ENCODE measurements at places on chromosomes 13 and 19. TPM values are rescaled to one million over a fixed set of nuclear protein-coding genes. Genes with fewer than 3 reads are reported as not detected.

DNA sequence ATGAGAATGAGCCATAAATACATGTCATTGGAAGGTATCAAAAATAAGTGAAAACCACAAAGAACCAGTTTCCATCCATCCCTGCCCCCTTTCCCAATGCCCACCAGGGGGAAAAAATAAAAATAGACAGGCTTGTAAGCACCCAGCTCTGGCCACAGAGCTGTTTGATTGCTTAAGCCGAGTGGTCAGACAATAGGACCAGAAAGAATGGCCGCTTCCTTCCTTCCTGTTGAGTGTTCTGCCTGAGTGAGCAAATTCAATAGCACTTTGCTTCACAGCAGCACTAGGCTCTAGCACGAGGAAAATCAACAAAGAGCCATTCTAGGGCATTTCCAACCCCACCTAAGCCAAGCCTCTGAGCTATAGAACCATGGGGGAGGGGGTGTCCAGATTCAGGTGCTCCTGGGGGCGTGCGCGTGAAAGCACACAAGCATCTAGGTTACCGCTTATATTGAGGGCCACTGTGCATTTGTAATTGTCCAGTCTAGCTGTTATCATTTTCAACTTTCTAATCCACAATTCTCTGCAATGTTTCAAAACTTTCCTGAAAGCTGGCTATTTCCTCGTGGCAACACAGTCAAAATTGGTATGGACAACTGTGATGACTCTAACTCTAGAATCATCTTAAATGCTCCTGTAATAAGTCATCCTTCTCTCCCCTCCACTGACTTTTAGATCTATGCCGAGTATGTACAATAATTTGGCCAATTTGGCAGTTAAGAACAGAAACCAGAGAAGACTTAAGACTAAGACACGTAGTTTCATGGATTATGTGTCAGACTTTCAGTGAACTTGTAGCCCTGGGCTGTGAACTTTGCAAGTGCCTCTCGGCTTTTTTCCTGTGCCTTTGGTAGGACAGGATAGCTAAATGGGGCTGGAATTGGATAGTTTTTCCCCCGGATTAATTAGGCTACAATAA, 64.3 kb downstream of the SPRY2 start:
- DNase-seq: peak; percentile 71

- DNase-seq: peak; percentile 15
Observed at GRCh38 chr19:12090807-12091206, 26.3 kb downstream of the ZNF844 start.

DNA sequence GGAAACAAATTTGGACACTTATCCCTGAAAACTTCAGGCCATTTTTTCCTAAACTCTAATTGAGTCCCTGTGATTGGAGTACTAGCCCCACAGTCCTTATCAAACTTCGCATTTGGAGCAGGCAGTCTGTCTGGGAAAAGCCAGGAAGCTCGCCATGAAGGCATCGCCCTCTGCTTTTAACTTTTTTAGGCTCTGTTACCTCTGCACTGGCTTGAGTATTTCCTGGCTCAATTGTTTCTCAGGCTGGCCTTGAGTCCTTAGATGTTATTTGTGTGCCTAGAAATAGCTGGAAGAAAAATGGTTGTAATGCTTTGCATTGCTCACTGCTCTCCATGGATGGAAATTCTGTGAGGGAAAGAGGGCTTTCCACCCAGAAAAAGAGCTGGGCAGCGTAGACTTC, 24.2 kb downstream of the ACTN4 start:
- DNase-seq: no peak

- DNase-seq: no peak
Observed at GRCh38 chr19:47676811-47677210, 36.4 kb upstream of the EHD2 start.

DNA sequence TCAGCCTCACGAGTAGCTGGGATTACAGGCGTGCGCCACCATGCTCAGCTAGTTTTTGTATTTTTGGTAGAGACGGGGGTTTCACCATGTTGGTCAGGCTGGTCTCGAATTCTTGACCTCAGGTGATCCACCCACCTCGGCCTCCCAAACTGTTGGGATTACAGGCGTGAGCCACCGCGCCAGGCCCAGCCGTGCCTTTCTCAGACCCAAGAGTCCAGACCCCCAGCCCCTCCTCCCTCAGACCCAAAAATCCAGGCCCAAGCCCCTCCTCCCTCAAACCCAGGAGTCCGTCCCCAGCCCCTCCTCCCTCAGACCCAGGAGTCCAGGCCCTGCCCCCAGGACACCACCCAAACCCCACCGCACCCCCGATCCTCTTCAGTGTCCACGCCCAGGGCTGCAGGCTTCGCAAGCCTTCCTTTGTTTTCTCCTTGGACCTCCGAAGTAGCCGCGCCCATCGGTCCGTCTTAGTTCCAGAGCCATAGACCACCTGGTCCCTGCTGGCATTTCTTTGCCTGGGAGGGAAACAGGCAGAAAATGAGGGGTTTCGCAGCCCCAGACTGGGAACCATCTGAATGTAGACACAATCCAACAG, 3.7 kb downstream of the TMC4 start:
- no peak for DNase-seq

DNA sequence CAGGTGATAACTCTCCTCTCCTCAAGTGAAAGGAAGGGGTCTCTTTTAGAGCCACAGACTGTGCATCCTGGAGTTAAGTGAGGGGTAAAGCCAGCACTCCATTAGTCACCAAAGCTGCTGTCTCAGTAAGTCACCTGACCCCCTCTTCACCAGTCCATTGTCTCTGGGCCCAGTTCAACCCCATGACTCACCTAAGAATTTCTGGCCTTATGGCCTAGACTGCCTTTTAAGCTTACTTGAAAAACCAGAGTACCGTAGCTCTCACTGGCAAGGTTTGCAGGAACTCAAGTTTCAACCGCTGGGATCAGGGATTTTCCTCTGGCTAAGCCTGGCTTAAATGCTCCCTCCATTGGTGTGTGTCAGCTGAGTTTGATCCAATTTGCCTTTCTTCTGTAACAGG, 23.4 kb upstream of the EID2 start:
- DNase-seq: peak; percentile 55

- no peak for DNase-seq
Observed at GRCh38 chr19:47105874-47106273, 7.7 kb downstream of the ZC3H4 start.

DNA sequence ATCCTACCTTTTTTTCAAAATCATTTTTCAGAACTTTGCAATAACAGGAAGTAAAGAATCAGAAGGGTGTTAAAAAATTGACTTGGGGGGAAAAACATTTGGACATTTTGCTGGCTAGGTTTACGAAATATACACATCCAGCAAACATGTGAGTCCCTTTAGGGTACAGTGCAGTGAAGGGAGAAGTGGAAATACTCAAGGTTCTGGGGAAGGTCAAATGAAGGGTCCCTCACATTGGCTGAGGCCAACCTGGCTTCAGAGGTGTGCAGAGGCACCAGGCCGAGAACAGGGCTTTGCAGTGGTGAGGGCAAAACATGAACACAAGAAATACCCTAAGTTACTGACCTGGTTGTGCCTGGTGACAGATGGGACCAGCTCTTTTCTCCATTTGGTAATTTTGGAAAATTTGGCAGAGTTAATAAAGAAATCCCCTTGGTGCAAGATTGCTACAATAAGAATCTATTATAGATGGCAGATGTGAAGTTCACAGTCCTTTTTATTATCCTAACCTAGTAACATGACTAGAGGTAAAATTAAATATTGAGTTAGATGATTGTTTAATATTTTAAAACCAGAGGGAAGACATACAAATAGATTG, 1.5 kb upstream of the UPF3A start:
- no peak for DNase-seq

DNA sequence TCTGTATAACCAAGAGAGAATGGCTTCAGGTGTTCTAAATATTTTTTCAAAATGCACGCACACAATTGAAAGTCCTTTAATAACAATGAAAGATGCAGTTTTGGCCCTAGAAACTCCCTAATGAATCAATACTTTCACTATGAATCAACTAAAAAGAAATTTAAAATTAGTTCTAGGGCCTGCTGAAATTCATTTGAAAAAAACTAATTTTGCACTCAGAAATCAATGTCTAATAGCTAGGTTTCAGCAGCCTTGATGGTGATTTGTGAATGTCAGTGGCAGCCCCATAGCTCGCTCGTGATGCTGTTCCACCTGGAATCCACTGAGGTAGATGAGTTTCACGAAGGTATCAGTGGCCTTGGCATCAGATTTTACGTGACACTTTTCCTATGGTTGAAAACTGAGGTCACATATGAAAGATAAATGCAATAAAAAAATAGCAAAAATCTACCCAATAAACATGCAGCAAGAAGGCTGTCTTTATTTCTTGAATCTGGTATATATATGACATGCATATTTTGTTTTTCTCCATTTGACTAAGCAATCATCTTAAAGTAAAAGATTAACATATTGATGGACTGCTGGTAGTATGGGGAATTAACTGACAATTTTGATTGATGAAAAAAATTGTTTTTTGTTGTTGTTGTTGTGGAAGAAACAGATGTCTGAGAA, 141.0 kb downstream of the AKAP11 start:
- no peak for DNase-seq

GRCh38 chr13:38346764-38347163, 2.9 kb upstream of the UFM1 start:
- no peak for DNase-seq

DNA sequence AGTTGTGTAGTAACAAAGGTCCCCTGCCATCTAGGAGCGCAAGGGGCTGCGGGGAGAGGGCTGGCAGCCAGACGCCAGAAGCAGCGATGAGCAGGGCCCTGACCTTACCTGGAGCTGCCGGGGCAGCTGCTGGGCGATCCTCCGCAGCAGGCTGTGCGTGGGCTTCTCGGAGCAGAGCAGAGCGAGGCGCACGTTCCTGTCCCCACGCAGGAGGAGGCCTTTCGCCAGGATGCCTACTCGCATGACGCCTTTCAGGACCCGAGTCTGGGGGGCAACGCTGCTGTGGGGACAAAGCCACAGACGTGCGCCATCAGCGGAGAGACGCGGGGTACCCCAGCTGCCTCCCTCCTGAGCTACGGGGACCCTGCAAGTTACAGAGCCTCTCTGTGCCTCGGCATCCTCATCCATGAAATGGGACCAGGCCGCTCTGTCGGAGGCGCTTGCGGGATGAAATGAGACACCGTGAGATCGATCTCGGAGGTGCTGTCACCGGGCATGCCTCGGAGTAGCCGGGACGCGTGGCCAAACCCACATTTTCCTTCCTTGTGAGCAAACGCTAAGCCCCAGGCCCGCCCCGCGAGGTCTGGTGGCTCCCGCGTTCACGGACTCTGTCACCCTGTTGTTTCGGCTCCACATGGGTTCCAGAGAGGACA, 30.5 kb upstream of the MATK start:
- no peak for DNase-seq

GRCh38 chr13:33014291-33014690, 1.9 kb upstream of the KL start:
- DNase-seq: peak; percentile 47

DNA sequence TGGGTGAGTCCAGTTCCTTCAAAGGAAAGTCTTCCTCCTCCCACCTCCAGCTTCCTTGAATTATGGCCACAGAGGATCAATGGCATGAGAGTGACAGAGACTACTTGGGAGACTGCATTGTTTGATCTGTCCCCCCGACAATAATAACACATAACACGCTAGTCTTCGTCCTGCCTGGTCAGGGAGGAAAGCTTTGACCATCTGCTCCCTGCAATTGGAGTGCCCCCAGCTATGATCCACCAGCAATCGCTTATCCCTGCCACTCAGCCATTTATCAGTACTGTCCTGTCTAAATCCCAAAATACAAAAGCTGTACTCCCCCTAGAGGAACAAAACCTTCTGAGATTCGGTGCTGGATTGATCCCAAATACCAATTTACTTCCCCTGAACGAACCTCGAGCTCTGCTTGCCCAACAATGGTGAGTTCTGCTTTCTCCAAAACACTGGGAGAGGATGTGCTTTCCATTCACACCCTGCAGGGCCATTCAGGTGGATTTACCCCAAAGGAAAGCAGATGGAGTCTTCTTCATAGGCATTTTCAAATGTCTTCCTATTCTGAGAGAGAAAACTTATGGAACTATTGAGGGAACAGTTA, 466.7 kb downstream of the TSHZ3 start:
- no peak for DNase-seq

- no peak for DNase-seq
Observed at GRCh38 chr19:38204728-38205127, 19.3 kb downstream of the DPF1 start.

- DNase-seq: no peak
Observed at GRCh38 chr19:1451916-1452801, 2.2 kb downstream of the APC2 start.

- DNase-seq: no peak
Observed at GRCh38 chr19:2798158-2798685, 12.9 kb downstream of the THOP1 start.

DNA sequence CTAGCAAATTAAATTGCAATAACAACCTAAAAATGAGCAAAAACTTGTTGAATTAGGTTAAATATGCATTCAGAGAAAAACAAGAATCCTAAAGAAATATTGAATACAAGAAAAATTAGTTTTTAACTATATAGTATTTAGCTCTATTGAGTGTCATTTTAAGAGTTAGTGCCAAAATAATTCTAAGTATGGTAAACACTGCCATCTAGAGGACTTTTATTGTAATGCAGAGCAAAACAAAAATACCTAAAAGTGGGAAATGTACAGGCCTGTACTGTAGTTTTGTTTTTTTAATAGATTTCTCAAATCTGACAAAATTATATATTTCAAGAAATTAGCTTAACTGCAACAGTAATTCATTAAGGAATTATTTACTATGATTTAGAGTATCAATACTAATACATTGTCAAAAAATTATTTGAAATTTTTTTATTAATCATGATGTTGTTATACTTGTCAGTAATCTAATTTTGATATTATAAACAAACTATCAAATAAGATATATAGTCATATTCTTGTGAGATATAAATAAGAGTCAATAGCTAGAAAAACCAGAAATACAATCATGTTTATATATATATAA, 8.2 kb upstream of the PCDH9 start:
- DNase-seq: no peak

DNA sequence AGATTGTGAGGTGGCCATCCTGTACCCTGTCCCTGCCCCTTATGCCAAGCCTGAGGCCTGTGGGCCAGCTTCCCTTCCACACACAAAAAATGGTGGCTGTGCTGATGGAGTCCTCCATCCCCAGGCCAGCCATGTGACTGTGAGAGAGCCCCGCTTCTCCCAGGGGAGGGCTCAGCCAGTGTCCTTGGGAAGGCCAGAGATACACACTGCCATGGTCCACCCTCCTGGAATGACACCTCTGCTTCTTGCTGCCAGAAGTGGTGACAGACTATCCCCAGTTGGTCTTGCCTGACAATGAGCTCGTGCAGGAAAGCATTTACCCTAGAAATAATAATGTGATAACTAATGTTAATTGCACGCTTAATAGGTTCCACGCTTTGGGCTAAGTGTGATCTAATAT, 38.0 kb downstream of the FAM124A start:
- no peak for DNase-seq

Gene FXYD1
- total RNA-seq: 1.1 TPM

Gene DIRAS1
- 5.9 TPM for total RNA-seq

Gene TPP2
- total RNA-seq: 37.6 TPM

Gene LINGO3
- total RNA-seq: not detected

Gene OR7A5
- total RNA-seq: not detected

Gene DUS3L
- total RNA-seq: 18.4 TPM

Gene SKA3
- 2.4 TPM for total RNA-seq

Gene R3HDM4
- total RNA-seq: 60.0 TPM

Gene CLEC17A
- 0.09 TPM for total RNA-seq

Gene SYCN
- not detected for total RNA-seq

Gene EXOC3L2
- 0.61 TPM for total RNA-seq

All from astrocyte (in vitro differentiated cells and primary cell).